ENCODE measurements at places on chromosomes 2 and 18.
A peak's percentile ranks its signal among the peaks of the same experiment; 100 is the strongest.

DNA sequence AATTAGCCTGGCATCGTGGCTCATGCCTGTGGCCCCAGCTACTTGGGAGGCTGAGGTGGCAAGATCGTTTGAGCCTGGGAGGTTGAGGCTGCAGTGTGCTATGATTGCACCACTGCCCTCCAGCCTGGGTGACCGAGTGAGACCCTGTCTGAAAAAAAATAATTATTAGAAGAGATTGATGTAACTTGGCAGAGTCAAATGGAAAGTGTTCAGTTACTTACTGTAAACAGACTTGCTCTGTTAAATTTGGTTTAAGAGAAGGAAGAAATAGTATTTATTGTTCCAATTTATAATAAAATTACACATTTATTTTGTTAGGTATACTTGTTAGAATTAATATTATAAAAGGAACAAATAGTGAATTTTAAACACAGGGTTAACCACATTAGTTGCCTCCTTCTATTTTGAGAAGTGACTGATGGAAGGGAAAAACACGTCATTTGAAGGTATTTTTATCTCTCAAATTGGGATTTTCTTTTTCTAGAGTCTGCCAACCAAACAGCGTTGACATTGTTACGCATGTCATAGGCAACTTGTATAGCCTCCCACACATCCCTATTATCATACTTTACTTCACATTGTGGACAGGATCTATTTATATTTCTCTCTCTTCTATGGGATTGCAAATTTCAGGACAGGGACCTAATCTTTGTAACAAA is 118.8 kb upstream of the B3GNT2 start:
- DNase-seq, result no peak

DNA sequence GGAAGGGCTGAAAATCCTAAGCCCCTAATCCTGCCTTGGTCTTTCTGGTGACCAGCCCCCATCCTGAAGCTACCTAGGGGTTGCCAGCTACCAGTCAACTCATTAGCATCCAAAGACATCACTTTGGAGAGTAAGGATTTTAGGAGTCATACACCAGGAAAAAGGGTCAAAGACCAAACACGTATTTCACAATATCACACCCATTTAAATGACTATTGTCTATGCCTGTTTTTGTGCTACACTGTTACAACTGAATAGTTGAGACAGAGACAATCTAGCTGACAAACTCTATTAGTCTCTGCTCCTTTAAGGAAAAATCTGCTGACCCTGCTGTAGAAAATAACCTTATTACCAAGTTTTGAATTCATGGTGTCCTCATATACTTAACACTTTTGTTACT is 21.0 kb upstream of the RBBP8 start:
- DNase-seq, result no peak

DNA sequence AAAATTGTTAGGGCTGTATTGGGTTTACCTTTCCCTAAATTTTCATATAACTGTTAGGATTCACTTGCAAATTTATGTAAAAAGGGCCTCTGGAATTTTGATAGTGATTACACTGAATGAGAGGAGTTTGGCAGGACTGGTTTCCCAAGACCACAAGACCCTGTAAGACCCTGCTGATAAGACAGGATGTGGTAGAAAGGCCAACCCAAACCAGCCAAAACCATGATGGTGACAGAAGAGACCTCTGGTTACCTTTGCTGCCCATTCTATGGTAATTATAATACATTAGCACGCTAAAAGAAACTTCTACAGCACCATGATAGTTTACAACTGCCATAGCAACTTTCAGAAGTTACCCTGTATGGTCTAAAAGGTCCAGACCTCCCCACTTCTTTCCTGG is 8.3 kb upstream of the CASP10 start:
- no peak for DNase-seq

GRCh38 chr2:215022418-215022817 is 116.0 kb downstream of the ABCA12 start:
- DNase-seq, result peak; percentile 39

All from bronchial epithelial cell (primary cell).